Stimulated activated CD4-positive, alpha-beta T cell treated with anti-CD3 and anti-CD28 coated beads, TNF-alpha, amount 100 ng/mL, for 1 hour (primary cell): ENCODE measurements at places on chromosomes 11 and 22.

- DNase-seq, result no peak
Observed at GRCh38 chr11:19803506-19803998, 90.9 kb downstream of the NAV2 start.

GRCh38 chr11:2890466-2891294 is 5.1 kb upstream of the CDKN1C start:
- DNase-seq, result no peak

DNA sequence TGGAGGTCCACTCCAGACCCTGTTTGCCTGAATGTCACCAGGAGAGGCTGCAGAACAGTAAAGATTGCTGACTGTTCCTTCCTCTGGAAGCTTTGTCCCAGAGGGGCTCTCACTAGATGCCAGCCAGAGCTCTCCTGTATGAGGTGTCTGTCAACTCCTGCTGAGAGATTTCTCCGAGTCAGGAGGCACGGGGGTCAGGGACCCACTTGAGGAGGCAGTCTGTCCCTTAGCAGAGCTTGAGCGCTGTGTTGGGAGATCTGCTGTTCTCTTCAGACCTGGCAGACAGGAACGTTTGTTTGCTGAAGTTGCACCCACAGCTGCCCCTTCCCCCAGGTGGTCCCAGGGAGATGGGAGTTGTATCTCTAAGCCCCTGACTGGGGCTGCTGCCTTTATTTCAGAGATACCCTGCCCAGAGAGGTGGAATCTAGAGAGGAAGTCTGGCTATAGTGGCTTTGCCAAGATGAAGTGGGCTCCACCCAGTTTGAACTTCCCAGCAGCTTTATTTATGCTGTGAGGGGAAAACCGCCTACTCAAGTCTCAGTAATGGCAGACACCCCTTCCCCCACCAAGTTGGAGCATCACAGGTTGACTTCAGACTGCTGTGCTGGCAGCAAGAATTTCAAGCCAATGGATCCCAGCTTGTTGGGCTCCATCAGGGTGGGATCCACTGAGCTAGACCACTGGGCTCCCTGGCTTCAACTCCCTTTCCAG is 99.4 kb downstream of the PDE3B start:
- no peak for DNase-seq

DNA sequence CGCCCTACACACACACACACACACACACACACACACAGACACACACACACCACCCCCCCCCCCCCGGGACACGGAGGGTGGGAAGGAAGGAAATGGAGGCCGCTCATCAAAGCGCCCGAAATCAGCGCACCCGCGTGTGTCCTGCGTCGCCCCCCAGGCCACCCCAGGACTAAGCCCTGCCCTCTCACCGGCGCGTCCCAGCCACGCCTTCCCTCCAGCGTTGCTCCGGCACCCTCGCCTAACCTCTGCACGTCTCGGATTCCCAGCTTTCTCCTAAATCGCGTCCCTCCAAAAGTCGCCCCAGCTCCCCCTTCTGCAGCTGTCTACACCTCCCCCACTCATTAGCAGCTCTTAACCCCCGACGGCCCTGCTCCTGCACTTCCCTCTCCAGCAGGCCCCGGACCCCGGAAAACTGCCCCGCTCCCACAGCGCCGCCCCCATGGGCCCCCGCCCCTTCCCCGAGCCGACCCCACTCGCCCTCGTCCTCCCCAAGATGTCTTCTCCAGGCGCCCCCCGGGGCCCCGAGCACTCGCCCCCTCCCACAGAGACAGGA is 557 bp downstream of the PACSIN2 start:
- DNase-seq, result peak; percentile 14

GRCh38 chr22:23061471-23062280 is 8.6 kb upstream of the GNAZ start:
- DNase-seq, result no peak

DNA sequence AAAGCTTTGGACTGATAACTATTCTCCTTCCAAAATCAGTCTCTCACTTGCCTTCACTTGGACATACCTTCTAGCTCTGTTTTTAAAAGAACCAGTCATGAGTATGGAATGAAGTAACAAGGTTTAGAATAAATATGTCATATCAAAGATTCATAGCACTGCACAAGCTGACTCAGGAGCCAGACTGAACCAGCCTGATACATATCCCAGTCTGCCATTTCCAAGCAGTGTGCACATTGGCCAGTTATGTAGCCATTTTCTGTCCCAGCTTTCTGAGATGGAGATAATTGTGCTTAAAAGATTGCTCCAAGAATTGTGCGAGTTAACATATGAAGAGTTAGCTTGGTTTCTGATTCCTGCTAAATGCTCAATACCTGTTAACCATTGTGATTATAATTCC is 311.3 kb downstream of the C11orf87 start:
- no peak for DNase-seq

GRCh38 chr22:22168941-22169867 is 75.4 kb upstream of the VPREB1 start:
- no peak for DNase-seq

DNA sequence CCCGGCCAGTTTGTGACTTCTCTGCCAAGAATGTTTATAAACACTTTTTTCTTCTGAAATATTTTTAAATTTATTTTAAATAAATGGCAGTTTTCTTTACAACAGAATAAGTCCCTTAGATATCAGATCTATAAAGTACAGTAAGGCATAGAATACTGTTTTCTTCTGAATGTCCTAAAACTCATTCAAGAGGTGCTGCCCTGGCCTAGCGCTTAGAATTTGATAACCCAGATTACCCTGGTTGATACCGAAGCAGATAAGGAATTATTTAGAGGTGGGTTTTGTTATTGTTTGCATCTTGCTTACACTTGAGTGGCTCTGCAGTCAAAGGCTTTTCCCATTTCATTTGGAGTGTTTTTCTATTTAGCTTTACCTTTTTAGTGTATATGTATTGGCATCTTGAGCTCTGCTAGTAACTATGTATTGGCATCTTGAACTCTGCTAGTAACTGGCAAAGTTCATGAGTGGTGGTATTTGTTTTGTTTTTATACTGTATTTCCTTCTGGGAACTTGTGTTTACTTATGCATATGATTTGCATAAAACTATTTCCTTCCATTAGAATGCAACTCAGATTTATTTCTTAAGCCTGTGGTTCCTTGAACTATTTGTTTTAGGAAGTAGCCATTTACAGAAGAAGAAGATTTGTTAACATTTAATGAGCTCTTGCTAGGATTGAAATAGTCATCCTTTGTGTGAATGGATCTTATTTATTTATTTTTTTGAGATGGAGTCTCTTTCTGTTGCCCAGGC is 1.2 kb downstream of the ACAD8 start:
- DNase-seq, result no peak

DNA sequence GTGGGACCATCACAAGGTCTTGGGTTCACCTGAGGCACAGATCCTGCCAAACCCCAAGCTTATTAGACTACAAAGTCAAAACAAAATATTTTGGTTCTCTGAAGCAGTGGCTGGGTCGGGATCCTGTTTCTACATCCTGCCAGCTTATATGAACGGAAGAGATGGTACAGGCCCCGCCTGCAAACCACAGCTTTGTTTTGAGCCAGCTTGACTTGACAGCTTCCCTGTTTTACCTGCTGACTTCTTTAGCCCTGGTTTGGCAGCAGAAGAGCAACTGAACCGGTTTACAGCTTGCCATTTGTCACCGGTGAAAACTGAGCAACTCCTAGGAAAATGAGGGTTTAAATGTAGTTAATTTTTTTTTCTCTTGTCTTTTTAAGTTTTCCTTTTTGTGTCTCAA is 11.4 kb downstream of the PACS1 start:
- peak; percentile 63 for DNase-seq
